ENCODE measurements at places on chromosomes 5 and 9.

DNA sequence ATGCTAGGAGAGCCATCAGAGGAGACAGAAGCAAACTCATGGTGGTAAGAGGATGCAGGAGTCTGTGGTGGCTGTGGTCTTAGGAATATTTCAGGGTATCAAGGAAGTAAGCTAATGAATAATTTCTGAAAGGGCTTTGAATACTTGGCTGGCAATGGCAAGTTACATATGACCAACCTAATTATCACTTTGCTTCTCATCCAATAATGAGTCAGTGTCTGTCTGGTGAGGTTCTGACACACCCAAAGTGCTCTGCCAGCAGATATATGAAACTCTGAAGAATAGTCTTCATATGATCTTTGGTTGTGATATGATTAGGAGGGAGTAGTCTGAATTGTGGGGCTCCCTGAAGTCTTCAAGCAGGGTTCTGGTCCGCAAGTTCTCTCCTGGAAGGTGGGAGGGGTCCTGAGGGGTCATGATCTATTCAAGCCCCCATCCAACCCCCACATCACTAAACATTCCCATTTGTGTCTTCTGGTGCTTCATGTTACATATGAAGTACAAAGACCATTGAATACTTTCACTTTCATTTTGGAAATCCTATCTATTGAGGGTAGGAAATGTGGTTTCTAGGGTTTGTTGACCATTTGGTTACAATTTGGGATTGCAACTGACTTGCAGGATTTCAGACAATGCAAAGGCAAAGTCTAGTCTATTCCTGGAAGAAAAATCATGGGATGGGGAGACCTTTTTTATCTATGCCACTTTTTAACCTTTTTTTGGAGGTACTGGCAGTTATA lies 199.9 kb upstream of the CDKN2B start:
- no peak for DNase-seq

DNA sequence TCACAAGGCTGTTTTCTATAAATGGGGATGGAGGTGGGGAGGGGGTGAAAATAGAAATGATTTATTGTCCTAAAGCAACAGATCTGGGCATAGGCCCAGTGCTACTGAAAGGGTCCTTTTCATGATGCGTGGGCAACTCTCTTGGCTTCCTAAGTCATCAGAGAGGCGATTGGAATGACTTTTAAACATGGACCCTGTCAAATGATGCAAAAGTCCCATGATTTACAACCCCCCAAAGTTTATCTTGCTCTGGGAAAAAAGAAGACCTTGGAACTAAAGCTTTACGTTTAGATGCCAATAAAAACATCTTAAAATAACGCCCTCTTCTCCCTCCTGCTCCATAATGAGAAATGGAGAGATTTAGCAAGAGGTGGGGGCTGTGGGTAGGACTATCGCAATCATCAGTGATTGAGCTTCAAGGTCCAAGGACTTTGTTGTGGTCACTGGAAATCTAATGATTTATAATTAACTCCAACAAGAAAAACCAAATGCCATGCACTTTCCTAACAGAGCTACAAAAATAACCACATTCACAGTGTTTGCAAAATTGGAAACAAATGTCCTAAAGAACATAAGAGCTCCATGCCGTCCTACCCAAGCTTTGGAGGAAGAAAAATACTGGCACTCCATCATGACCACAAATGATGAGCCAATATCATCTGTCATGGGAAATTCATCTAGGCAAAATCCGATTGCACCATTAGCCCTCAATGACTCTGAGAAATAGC lies 167.5 kb upstream of the CLINT1 start:
- no peak for DNase-seq

DNA sequence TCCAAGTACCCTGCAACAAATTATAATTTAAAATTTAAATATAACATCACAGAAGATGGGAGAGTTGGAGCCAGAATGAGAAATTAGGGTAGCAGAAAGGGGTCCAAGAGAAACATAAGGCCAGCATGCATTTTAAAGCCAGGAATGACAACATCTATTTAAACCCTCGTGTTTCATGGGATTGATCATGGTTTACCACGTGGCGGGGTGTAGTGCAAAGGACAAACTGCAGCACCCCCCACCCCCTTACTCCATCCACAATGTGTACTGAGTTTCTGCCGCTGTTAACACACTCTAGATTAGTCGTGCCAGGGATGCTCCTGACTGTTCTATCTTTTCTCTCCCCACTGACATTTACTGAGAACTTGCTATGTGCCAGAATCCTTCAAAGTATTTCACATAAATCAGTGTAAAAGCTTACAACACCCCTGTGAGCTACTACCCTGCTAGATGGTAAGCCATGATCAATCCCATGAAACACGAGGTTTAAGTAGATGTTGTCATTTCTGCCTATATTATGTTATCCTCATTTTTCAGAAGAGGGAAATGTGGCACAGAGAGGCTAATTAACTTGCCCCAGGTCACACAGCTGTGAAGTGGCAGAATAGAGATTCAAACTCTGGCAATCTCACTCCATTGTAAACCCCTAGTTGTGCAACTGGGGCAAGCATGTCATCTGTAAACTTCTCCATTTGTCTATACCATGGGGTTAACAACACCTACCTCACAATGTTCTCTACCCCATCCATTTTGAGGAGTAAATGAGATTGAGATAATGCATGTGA lies 136.3 kb downstream of the ENTREP1 start:
- DNase-seq, result no peak

DNA sequence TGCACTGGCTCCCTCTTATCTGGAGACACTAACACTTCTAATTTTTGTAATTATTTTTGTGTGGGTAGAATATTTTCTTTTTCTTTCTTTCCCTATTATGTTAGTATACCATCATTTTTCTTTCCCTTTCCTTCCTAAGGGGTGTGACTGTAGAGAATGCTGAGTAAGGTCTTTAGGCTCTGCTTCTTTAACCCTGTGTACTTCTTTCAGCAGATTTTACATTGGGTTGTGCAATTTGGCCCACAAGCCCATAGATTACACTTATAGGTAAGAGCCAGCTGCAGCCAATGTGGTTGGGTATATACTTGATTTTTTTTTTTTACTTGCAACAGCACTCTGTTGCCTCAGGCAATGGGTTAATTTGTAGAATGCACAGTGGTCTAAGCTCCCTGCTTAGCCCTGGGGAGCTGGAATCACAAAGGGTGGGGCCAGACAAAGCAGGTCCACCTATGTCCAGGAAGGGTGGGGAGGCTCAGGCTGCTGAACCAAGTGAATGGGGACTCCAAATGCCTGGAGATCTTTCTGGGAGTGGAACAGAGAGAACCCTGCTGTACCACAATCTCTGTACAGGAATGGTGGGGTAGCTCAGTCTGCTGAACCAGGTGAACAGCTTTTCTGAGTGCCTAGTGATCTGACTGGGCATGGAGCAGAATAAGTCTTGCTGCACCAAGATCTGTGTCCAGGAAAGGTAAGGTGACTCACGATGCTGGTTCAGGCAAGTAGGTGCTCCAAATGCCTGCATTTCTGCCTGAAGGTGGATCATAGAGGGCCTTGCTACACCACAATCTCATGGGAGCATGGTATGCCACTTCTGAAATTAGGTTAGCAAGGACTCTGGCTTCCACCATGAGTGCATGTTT lies 64.9 kb downstream of the SLC25A46 start:
- DNase-seq, result no peak

DNA sequence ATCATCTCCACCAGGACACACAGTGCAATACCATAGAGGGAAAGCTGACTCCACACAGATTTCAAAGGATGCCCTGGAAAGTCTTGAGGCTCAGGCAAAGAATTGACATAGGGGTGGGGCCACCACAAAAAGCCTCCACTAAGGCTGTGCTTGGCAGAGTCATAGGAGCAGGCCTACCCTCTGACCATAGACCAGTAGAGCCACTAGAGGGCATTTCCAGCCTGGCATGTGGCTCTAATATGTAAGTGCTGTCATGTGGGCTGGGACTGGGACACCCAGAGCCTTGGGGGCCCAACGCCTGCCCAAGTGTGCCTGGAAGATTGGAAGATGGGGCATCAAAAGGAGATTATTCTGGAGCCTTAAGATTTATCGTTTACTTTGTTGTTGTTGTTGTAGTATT lies 726.0 kb downstream of the DNAH5 start:
- DNase-seq, result no peak

DNA sequence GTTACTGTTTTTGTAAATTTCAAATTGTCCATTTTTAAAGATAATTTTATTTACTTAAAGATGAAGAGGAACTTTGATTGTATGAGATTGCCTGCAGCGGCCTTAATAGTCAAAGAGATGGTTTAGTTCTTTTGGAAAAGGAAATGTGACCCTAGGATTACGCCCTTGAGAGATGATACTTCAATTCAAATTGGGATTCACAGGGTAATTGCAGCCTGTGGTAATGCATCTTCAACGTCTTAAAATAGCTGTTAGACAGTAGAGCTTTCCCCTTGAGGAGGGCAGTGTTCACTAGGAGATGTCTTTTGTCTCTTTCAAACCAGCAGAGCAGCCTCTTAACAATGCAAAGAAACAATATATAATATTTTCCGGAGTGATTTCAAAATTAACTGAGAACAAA lies 127.1 kb downstream of the TAF11L14 start:
- no peak for DNase-seq

Data from posterior cingulate gyrus (tissue), 11 donors.